ENCODE measurements at places on chromosomes 4 and X. TPM values are rescaled to one million over a fixed set of nuclear protein-coding genes. Genes with fewer than 3 reads are reported as not detected.

Gene EDA2R
- total RNA-seq: 30.3 TPM

- no peak overlapping the region for H3K4me3 ChIP-seq
- peaks cover 12% of the 10 kb centered on the region for H3K4me1 ChIP-seq
- no peaks in the 10 kb centered on the region for H3K27me3 ChIP-seq
- DNase-seq: peak; percentile 68
- no peak overlapping the region for H3K27ac ChIP-seq
Measured at GRCh38 chr4:108774809-108775530, 12.1 kb upstream of the ETNPPL start.

Gene ADGRL3
- total RNA-seq: 3.6 TPM

DNA sequence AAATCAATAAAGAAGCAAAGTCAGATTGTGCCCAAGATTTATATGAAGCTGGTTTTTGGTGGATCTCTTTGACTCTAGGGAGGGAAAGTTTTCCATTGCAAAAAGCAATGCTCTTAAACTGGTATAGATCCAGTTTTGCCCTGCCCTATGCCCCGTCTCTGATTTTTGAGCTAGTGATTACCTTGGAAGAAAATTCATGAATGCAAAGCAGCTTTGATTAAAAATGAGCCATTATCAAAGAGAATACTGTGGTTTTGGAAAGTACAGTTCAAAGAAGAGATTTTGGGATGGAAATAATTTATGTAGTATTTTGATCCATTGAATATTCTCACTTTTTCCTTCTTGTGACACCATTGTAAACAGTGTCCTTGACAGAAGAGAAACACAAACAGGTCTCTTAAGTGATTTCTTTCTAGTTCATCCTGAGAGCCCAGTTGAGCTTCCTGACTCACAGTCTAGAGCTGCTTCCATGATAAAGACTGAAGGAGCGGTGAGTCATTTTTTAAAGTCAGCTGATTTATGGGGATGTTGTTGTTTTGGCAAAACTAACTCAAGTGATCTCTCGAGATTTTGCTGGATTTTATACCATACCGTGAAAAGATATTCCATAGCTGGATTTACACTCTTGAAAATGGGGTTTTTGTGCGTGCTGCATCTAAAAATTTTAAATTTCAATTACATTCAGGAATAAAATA is 76.7 kb downstream of the AFF1 start:
- peak overlapping the region; percentile 61 for H3K27ac ChIP-seq
- peak overlapping the region; percentile 43 for H3K4me3 ChIP-seq
- H3K27me3 ChIP-seq: no peaks in the 10 kb centered on the region
- DNase-seq: peak; percentile 79
- H3K36me3 ChIP-seq: peaks cover 18% of the 10 kb centered on the region

GRCh38 chr4:16169490-16169889 is 56.8 kb downstream of the TAPT1 start:
- no peaks in the 10 kb centered on the region for H3K27me3 ChIP-seq
- DNase-seq: no peak
- H3K36me3 ChIP-seq: peaks cover 27% of the 10 kb centered on the region
- H3K4me3 ChIP-seq: no peak overlapping the region
- H3K27ac ChIP-seq: no peak overlapping the region
- no peaks in the 10 kb centered on the region for H3K4me1 ChIP-seq

Gene SMR3B
- total RNA-seq: not detected

- DNase-seq: peak; percentile 67
- H3K27ac ChIP-seq: no peak overlapping the region
- H3K36me3 ChIP-seq: no peaks in the 10 kb centered on the region
- peaks cover 11% of the 10 kb centered on the region for H3K27me3 ChIP-seq
- H3K4me3 ChIP-seq: no peak overlapping the region
Measured at GRCh38 chrX:15468036-15468435, 25.1 kb downstream of the PIR start.

- no peaks in the 10 kb centered on the region for H3K36me3 ChIP-seq
- peaks cover 10% of the 10 kb centered on the region for H3K4me1 ChIP-seq
- DNase-seq: peak; percentile 30
Measured at GRCh38 chr4:30726090-30726675, 6.0 kb downstream of the PCDH7 start.

Gene GPAT3
- 0.30 TPM for total RNA-seq

Gene RHOH
- not detected for total RNA-seq

Gene ANXA10
- total RNA-seq: not detected

DNA sequence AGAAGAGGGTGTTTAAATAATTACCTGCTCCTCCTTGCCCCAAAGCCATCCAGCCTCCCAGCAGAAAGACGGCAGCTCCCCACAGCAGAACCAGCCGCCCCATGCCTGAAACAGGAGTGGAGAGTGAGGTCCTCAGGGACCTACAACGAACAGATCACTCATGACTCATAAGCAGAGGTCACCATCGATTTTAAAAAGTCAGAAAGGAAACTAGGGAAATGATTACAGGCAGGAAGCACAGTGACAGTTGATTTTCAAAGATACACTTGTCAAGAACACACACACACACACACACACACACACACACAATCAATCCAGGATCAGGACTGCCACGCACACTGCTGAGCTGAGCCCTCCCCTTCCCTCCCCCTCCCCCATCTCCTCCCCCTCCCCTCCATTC is at the start of gene CRLF2:
CRLF2 (minus strand) TSS at position 118 of the 400 bp plus-strand sequence; CDS start at position 103, 15 bp downstream.
- DNase-seq: peak; percentile 34
- peaks cover 7% of the 10 kb centered on the region for H3K4me1 ChIP-seq
- no peak within 1 kb of the TSS for H3K27ac ChIP-seq
- H3K36me3 ChIP-seq: no peaks in the 10 kb centered on the region

All from MCF 10A (cell line).